Kidney (tissue), 22 donors: ENCODE measurements at places on chromosomes 2 and 18.

DNA sequence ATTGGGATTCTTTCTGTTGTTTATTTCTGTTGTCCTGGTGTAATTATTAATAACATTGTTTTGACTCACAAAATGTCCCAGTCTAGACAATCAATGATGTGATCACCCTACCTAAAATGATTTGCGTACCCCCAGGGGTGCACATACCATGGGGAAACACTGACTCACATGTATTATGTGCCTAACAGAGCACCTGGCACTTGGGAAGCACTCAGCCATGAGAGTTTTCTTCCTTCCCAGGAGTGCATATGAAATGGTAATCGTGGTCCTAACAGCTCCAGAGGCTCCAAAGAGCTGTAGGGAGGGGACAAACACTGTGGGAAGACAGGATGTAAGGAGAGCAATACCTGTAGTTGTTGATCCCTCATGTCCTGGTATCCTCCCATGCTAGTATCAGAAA is 187.8 kb upstream of the ERBB4 start:
- no peaks in the 10 kb centered on the region for H3K27me3 ChIP-seq
- no peak overlapping the region for H3K4me3 ChIP-seq

- no peaks in the 10 kb centered on the region for H3K27me3 ChIP-seq
- H3K27ac ChIP-seq = no peak overlapping the region
- DNase-seq = no peak
- H3K36me3 ChIP-seq = no peaks in the 10 kb centered on the region
- no peaks in the 10 kb centered on the region for H3K4me1 ChIP-seq
- no peak overlapping the region for H3K4me3 ChIP-seq
Observed at GRCh38 chr18:42564761-42565160, 550.7 kb downstream of the RIT2 start.

- H3K36me3 ChIP-seq = no peaks in the 10 kb centered on the region
- peaks cover 4% of the 10 kb centered on the region for H3K4me1 ChIP-seq
- H3K4me3 ChIP-seq = no peak overlapping the region
- H3K27me3 ChIP-seq = no peaks in the 10 kb centered on the region
- DNase-seq = no peak
Observed at GRCh38 chr2:102668171-102668570, 48.8 kb downstream of the SLC9A2 start.

DNA sequence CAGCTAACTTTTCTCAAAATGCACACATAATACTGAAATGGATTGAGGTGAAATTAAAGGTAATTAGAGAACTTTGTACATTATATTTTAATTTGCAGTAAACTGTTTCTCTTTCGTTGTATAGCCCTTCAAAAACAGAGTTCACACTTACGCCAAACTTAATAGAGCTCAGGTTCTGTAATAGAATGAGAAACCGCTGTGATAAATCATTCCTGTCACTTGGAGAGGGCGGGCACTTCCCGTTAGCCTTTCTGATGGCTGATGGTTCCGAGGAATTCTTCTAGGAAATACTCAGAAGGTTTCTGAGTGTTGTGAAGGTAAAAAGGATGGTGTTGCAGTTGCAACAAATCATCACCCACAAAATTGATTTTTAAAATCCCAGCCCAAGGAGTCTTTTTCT is 155.8 kb upstream of the ALKAL2 start:
- peaks cover 14% of the 10 kb centered on the region for H3K4me1 ChIP-seq
- DNase-seq = peak; percentile 75
- H3K27me3 ChIP-seq = no peaks in the 10 kb centered on the region

GRCh38 chr2:233321166-233321565 is 13.6 kb downstream of the SAG start:
- H3K4me3 ChIP-seq = no peak overlapping the region
- H3K27ac ChIP-seq = no peak overlapping the region
- H3K4me1 ChIP-seq = no peaks in the 10 kb centered on the region
- no peaks in the 10 kb centered on the region for H3K27me3 ChIP-seq
- no peaks in the 10 kb centered on the region for H3K36me3 ChIP-seq

- H3K27me3 ChIP-seq = no peaks in the 10 kb centered on the region
- H3K4me1 ChIP-seq = no peaks in the 10 kb centered on the region
- DNase-seq = no peak
- H3K4me3 ChIP-seq = no peak overlapping the region
- H3K36me3 ChIP-seq = no peaks in the 10 kb centered on the region
- H3K27ac ChIP-seq = no peak overlapping the region
Observed at GRCh38 chr2:195411219-195411687, 245.8 kb upstream of the SLC39A10 start.

- no peaks in the 10 kb centered on the region for H3K4me1 ChIP-seq
- H3K36me3 ChIP-seq = peaks cover 2% of the 10 kb centered on the region
- DNase-seq = no peak
- H3K4me3 ChIP-seq = no peak overlapping the region
Observed at GRCh38 chr2:147945660-147946059, 74.9 kb downstream of the ORC4 start.

- H3K36me3 ChIP-seq = no peaks in the 10 kb centered on the region
- no peaks in the 10 kb centered on the region for H3K27me3 ChIP-seq
- no peak for DNase-seq
- no peaks in the 10 kb centered on the region for H3K4me1 ChIP-seq
- H3K4me3 ChIP-seq = no peak overlapping the region
Observed at GRCh38 chr2:23691565-23691964, 235.4 kb downstream of the ATAD2B start.

DNA sequence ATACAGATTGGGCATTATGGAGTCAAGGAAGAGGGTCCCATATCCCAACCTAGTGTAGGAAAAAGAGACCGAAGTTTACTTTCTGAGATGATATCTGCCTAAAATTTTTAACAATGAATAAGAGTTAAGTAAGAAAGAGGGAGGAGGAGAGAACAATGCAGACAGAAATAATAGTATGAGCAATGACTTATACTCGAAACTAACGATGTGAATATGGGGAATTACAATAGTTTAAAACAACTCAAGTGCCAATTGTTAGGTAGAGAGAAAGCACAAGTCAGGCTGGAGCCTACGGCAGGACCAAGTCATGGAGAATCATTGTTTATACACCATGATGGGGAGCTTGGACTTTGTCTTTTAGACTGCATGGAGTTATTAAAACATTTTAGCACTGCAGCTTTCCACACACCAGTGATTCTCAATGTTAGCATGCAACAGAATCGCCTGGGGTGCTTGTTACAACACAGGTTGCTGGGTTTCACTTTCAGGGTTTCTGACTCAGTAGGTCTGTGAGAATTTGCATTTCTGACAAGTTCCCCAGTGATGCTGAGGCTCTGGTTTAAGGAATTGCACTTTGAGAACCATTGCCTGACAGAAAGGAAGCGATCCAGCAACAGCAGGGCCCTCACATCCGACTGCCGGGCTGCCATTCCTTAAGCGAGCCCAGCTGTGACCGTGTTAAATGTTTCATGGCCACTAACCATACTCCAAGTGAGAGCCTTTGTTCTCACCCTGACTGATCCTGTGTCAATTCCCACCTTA is 511.2 kb downstream of the DCDC2C start:
- H3K27ac ChIP-seq = no peak overlapping the region
- H3K4me3 ChIP-seq = no peak overlapping the region
- no peaks in the 10 kb centered on the region for H3K27me3 ChIP-seq
- H3K4me1 ChIP-seq = no peaks in the 10 kb centered on the region
- H3K36me3 ChIP-seq = no peaks in the 10 kb centered on the region
- peak; percentile 54 for DNase-seq

DNA sequence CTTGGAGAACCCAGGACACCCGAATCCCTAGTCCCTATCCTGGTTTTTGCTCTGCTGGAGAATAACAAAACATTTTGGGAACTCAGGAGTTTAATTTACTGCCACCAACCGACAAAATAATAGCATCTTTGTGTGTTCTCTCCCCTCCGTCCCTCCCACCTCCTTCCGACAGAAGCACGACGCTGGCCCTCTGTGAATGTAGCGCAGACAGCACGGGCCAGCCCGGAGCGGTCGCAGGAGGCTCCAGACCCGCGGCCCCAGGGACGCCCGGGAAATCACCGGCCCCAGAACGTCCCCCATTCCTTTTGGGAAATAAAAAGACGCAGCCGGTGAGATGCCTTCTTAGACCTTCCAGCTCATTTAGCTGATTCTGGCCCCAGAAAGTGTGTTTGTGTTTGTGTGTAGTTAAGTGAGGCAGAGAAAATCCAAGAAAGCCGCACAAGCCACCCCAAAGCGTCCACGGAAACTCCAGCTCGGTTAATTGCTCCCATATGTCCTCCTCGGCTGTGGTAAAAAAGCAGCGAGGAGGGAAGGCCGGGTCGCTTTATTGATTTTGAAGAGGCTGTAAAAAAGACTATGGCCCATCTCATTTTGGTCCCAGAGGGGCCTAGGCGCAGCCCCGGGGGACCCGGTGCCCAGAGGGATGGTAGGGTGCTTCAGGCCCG is 577 bp upstream of the TANC1 start:
- peak; percentile 69 for DNase-seq
- H3K27ac ChIP-seq = peak overlapping the region; percentile 82
- peak overlapping the region; percentile 51 for H3K4me3 ChIP-seq
- no peaks in the 10 kb centered on the region for H3K4me1 ChIP-seq
- H3K36me3 ChIP-seq = no peaks in the 10 kb centered on the region
- H3K27me3 ChIP-seq = no peaks in the 10 kb centered on the region

DNA sequence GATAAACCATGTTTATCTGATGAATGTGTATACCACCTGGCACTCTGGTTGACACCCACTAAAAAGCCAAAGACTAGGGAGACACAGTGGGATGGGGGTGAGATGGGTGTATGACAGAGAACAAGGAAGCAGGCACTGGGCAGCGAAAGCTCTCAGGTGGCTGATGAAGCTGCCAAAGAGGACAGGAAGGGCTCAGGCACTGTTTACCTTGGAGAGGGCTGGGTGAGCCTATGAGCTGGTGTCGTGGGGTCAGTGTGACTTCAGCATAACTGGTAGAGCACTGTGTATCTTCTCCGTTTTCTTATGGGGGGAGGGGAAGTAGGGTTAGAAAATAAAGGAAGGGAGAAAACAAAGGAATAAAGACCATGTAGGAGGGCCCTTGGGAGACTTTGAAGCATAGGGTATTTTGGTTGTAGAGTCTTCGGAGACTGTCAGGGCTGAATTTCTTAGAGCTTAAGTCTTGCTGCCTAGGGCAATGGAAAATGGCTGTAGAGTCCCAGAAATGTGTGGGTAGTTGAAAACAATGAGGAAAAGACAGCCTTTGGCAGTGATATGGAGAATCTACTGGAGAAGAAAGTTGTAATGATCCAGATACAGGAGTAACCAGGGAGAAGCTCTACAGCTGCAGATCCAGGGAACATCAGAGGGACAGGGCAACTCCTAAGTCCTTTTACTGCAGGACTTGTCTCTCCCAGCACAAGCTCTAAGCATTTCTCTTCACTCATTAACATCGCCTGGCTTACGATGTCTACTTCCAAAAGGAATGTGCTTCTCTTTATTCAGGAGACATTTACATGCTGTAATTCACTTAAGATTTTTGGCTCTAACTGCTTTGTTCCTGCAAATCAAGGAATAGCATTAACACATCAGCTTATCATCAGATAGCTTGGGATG is 120.0 kb downstream of the AQP4 start:
- no peak overlapping the region for H3K27ac ChIP-seq
- H3K4me1 ChIP-seq = peaks cover 9% of the 10 kb centered on the region
- H3K4me3 ChIP-seq = no peak overlapping the region
- DNase-seq = no peak
- H3K36me3 ChIP-seq = no peaks in the 10 kb centered on the region
- H3K27me3 ChIP-seq = no peaks in the 10 kb centered on the region

DNA sequence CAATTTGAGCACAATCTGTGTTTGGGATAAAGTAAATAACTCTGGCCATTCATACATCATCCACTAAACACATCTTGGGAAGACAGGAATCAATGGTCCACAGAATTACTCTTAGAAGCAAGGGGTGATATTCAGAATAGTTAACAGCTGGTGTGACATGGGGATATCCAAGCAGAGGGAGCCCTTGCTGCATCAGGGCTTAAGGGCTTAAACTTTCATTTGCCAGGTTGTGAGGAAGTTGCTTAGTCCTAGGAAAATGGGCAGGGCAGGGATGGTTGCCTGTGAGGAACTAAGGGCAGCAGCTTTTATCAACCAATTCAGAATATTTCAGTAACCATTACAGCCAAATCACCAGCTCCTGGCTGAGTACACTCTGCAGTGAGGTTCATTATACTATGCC is 2.0 kb upstream of the ITGA6 start:
- H3K27me3 ChIP-seq = no peaks in the 10 kb centered on the region
- no peak overlapping the region for H3K4me3 ChIP-seq
- H3K27ac ChIP-seq = no peak overlapping the region
- no peaks in the 10 kb centered on the region for H3K4me1 ChIP-seq
